Foreskin keratinocyte (primary cell): ENCODE measurements at places on chromosomes 13 and 19.

GRCh38 chr19:42440357-42441048 is 2.2 kb downstream of the CXCL17 start:
- DNase-seq, result peak; percentile 30

- DNase-seq, result no peak
These were observed 3.0 kb downstream of the IRS2 start for GRCh38 chr13:109783447-109783814.

- DNase-seq, result no peak
These were observed 2.9 kb downstream of the PROSER3 start for GRCh38 chr19:35760711-35761349.

GRCh38 chr13:49652355-49653305 is 24.3 kb downstream of the ARL11 start:
- no peak for DNase-seq

DNA sequence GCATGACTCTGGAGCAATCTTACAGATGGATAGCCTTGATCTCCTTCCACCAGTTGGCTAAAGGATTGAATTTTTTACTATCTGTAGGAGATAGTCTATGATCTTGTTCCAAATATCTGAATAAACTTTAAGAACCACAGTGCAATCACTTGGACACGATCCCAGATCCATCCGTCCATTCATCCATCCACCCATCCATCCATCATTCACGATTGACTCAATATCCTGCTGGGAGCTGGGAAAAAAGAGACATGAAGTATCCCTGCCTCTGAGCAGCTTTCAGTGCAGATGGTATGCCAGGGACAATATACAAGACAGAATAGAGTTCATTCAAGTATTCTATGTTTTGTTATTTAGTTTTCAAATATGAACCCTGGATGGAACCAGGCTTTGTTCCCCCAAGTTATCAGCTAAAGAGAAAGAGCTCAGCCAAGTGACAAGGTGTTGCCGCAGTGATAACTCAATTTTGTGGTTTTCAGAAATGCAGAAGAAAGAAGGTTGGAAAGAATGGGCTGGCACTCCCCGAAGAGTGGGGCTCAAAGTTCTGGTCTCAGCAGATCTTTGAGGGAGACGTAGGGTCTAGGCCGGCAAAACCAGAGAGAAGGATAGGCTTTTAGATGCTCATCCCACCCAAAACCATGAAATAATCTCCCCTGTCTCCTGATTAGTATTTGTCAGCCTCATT is 66.3 kb downstream of the IRS2 start:
- DNase-seq, result no peak

DNA sequence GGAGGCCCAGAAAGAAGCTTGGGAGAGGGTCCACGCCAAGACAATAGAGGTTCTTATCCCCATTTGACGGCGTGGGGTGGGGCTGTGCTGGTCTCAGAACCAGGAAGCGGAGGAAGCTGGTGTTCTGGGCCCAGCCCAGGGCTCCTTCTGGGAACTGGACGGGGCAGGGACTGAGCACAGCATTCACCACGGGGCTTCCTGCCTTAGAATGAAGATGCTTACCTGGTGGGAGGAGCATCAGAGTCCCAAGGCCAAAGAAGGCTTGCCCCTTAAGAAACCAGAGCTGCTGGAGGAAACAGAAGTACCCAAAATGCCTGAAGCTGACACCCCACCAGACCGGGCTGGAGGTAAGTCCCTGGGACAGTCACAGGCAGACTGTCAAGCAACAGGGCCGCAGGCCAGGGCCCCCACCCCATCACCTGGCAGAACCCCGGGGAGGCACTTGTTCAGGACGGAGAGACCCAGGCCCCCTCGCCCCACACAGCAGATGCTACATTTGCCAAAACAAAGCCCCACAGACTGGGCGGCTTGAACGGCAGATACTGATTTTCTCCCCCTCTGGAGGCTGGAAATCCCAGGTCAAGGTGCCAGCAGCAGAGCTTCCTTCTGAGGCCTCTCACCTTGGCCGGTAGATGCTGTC is 17.8 kb upstream of the IGLON5 start:
- no peak for DNase-seq

DNA sequence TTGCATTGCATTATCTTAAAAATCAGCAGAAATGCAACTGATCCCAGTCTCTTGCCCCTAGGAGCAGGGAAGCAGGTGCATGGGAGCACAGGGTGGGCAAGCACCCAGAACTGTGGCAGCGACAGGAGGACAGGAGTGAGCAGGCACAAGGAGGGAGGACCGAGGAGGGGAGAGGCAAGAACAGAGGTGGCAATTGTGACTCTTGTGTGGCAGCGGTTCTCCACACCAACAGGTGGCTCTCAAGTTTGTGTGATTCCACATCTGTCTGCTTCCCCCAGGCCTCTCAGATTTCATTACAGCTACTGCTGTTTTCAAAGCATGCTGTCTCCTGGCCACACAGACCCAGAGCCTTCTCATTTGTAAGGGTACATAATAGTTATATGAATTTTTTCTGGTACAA is 108.5 kb downstream of the STK24 start:
- no peak for DNase-seq

GRCh38 chr19:16420336-16420676 is 51.5 kb downstream of the EPS15L1 start:
- no peak for DNase-seq

- no peak for DNase-seq
These were observed 17.6 kb upstream of the WDR18 start for GRCh38 chr19:966485-967088.

DNA sequence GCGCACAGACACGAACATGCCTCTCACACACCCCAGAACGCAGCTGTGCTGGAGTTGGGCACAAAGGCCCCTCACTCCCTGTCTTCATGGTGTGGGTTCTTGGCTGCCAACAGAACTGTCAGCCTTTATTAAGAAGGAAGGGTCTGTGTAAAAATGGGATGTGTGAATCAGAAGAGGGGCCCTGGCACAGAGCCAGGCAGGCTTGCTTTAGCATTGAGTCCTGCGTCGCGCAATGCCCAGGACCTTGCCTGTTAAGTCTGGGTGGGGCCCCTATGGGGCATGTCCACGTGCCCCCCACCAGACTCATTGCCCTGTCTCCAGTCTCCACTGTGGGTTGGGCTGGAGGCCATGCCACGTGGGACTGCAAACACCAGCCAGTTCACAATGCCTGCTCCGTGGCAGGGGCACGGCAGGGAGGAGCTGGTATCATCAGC is 84.8 kb downstream of the SLC7A1 start:
- DNase-seq, result no peak

- DNase-seq, result peak; percentile 93
These were observed 150.1 kb downstream of the SHISA2 start for GRCh38 chr13:25901460-25902376.

DNA sequence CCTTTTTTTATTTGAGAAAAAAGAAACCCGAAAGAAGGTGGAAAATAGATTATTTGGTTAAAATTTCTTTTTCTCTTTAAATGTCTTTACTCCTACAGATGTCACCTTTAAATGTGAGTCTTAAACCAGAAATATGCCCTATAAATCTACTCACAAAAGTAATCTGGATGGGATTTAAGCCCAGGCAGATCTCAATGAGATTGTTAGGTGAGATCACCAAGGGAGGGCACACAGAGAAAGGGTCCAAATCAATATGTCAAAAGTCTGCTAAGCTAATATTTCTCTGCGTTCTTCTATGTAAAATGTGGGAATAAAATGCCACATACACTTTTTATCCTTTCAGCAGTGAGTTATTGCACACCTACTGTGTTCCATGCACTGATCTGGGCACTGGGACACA is 32.9 kb downstream of the WASF3 start:
- no peak for DNase-seq

- DNase-seq, result no peak
These were observed 174.1 kb downstream of the RGCC start for GRCh38 chr13:41631296-41631965.

- DNase-seq, result no peak
These were observed 1.8 kb downstream of the POLR2E start for GRCh38 chr19:1093330-1093729.

GRCh38 chr13:110885966-110886869 is 28.7 kb downstream of the ANKRD10 start:
- no peak for DNase-seq

DNA sequence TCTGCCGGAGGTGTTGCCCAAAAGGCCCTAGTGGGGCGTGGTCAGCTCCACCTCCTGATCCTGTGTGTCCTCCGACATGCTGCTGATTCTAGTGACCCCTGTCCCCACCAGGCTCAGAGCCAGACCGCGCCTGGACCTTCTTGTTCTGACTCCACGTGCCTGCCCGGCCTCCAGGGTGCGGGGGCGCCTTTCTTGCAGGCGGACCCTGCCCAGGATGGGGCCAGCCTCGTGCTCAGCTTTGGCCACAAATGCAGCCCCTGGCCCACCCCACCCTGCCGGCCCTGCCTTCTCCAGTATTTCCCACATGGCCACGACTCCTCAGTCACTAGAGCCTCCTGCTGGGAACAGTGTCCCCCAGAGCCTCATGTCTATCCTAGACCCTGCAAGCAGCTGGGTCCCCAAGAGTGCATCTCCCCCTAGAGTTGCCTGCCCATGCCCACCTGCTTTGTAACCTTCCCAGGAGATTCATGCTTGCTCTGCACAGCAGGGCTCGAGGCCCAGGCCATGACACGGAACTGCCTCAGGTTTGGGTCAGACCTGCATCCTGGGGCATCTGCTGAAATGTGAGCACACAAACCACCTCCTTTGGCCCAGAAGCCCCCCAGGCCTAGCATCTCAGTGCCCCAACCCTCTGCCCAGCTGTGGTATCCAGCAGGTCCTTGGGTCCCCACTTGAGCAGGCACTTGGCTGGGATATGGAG is 27.0 kb downstream of the TMEM161A start:
- DNase-seq, result no peak

DNA sequence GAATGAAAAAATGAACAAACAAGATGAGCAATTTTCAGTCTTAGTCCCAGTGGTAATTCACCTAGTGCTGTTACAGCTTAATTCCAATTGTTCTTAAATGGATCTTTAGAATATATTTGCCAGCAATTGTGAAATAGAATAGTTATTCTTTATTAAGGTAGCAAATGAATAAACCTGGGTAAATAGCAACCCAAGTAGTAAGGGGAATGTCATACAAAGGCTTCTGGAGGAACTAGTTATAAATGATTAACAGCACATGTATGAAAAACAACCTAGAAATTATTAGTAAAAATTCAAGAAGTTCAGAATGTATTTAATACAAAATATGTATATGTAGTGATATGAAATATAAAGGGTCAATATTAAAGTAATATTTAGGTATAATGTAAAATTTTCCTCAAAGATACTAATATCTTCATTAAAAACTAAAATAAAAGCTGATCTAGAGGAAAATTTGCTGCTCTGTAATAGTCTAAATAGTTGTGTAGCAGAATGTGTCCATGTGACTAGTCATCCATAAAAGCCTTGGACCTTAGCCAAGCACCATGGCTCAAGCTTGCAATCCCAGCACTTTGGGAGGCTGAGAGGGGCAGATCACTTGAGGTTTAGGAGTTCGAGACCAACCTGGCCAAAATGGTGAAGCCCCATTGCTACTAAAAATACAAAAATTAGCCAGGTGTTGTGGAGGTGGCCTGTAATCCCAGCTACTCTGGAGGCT is 535.9 kb upstream of the ATXN8OS start:
- no peak for DNase-seq

GRCh38 chr13:86684402-86684801 is 885.2 kb upstream of the SLITRK6 start:
- DNase-seq, result no peak

DNA sequence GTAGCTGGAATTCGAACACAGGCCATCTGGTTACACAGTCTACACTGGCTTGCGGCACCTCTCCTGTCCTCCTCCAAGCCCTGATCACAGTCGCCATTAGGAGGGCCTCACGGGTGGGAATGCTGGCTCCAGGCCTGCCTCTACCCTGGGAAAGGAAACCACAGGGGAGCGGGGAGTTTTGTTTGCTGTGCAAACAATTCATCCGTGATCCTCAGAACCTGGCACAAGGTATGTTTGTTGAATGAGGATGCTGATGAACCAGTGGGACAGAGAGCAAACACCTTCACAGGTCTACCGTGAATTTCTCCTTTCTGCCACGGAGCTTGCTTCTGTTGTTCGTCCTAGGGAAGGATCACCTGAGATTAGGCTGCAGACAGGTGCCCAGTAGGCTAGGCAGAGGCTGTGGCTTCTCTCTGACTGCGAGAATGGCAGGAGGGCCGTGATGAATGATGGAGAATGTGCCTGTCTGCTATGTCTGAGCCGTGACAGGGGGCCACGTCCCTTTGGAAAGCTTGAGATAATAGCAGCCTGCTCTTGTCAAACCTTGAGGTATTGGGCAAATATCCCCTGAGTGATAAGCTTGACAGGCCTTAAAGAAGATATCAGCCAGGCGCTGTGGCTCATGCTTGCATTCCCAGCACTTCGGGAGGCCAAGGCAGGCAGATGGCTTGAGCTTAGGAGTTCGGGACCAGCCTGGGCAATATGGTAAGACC is 36.7 kb downstream of the PIN1 start:
- no peak for DNase-seq

DNA sequence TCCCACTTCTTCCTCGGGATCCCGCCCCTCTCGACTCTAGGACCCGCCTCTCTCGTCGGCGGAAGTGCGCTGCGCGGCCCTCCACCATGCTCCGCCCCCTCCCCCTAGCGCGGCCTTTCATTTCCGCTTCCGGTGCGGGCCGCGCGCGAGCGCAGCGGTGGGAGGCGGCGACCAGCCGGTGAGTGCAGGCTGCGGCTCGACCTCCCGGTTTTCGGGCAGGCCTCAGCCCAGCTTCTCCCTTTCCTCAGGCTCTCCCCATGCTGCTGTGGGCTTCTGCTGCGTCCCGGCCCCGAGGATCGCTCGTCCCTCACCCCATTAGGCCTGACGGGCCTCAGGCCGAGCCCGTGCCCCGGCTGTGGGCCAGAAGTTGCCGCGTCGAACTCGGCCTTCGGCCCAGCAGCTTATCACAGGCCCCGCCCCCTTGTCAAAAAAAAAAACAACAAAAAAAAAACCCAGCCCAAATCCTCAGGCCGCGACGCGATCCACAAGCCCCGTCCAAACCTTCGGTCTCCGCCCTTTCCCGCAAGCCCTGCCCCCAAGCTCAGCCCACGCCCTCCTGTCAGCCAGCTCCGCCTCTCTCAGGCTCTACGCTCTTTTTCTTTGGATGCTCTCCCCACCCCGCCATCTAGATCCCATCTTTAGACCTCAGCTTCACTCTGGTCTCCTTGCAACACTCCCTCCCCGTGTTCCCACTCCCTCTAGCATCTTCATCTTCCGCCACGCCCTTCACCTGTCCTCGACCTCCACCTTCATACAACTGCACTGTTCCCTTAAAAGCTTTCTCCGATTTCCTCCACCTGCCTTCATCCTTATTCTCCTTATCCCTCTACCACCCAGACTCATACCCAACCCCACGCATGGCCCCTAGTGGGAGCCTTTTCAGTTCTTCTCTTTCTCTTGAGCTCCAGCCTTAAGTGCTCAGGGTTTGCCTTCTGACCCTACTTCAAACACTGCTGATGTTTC is at the start of gene CLASRP:
CLASRP (plus strand) TSS at position 115 of the 963 bp plus-strand sequence. CDS start 1,168 bp downstream, outside the sequence.
- DNase-seq, result peak; percentile 74
